Hippocampal formation (tissue), 2 donors: ENCODE measurements at places on chromosomes 5 and 9.

- peak; percentile 60 for DNase-seq
Measured at GRCh38 chr5:98770209-98770910, 3.1 kb upstream of the RGMB start.

- no peak for DNase-seq
Measured at GRCh38 chr5:115770466-115770865, 46.0 kb downstream of the CDO1 start.

- DNase-seq: peak; percentile 20
Measured at GRCh38 chr5:77015938-77016569, 14.2 kb upstream of the AGGF1 start.

DNA sequence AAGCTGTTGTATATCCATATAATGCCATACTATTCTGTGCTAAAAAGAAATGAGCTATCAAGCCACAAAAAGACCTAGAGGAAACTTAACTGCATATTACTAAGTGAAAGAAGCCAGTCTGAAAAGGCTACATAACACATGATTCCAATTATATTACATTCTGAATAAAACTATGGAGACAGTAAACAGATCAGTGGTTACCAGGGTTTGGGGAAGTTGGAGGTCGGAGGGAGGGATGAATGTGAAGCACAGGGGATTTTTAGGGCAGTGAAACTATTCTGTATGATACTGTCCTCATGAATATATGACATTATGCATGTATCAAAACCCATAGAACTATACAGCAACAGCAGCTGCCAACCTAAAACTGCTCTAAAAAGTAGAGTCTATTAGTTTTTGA, 5.6 kb upstream of the RFK start:
- no peak for DNase-seq

DNA sequence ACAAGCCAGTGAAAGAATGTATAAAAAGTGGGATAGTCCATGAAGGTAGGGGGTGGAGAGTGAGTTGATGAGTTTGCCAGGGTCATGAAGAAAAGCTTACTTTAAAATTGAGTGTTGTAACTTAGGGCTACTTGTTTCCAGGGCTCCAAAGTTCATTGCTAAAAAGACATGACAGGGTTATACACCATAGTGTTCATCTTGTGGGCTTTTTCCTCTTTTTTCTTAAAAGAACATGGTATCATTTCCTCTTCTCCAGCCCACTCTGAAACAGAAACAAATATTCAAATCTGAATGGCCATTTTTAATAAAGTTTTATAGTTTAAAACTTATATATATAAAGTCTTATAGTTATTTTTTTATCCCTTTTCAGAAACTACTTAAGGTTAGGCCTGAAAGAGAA, 115.7 kb upstream of the SMC2 start:
- no peak for DNase-seq

DNA sequence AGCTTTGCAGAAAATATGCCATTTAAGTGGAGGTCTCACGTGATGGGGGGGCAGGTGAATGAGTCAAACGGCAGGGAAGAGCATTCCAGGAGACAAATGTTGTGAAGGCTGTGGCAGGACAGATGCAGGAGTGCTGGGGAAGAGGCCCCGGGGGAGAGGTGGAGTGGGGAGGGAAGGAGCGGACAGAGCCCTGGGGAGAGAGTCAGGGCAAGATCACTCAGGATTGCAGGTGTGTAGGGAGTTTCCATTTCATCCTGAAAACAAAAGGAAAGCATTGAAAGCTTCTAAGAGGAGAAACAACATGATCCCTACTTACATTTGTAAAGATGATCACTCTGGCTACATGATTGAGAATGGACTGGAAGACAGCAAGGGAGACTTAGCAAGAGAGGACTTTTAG, 323.3 kb downstream of the ASTN2 start:
- DNase-seq: no peak

GRCh38 chr9:71384343-71384742, 262.9 kb upstream of the TRPM3 start:
- no peak for DNase-seq

- DNase-seq: no peak
Measured at GRCh38 chr9:112971415-112971814, 40.6 kb downstream of the ZNF883 start.

GRCh38 chr5:73637565-73637964, 11.6 kb downstream of the ARHGEF28 start:
- DNase-seq: no peak

GRCh38 chr5:179599973-179600372, 23.5 kb downstream of the HNRNPH1 start:
- DNase-seq: no peak

GRCh38 chr5:15717001-15717400, 217.0 kb downstream of the FBXL7 start:
- DNase-seq: no peak
